Activated CD8-positive, alpha-beta T cell treated with anti-CD3 and anti-CD28 coated beads for 36 hours (primary cell): ENCODE measurements at places on chromosomes 12 and 14. TPM values are rescaled to one million over a fixed set of nuclear protein-coding genes. Genes with fewer than 3 reads are reported as not detected.

The NYNRIN gene
- 0.27 TPM for total RNA-seq

The POTEM gene
- not detected for total RNA-seq

- no peak overlapping the region for H3K4me3 ChIP-seq
- DNase-seq, result no peak
- peaks cover 2% of the 10 kb centered on the region for H3K4me1 ChIP-seq
- H3K27me3 ChIP-seq, result peaks cover 17% of the 10 kb centered on the region
- no peaks in the 10 kb centered on the region for H3K36me3 ChIP-seq
- H3K27ac ChIP-seq, result no peak overlapping the region
These were observed 9.2 kb downstream of the DNAJC22 start for GRCh38 chr12:49355913-49356312.

GRCh38 chr12:12474471-12474928 lies 88.2 kb downstream of the DUSP16 start:
- H3K36me3 ChIP-seq, result peaks cover 78% of the 10 kb centered on the region
- peak overlapping the region; percentile 51 for H3K4me3 ChIP-seq
- H3K4me1 ChIP-seq, result peaks cover 55% of the 10 kb centered on the region
- H3K27me3 ChIP-seq, result no peaks in the 10 kb centered on the region
- peak; percentile 69 for DNase-seq
- H3K27ac ChIP-seq, result peak overlapping the region; percentile 99
